T-helper 1 cell (primary cell): ENCODE measurements at places on chromosomes 5 and 9.

GRCh38 chr5:150263801-150264621 is 25.6 kb downstream of the CAMK2A start:
- DNase-seq: no peak

GRCh38 chr5:28766565-28767158 is 1728.3 kb upstream of the CDH9 start:
- no peak for DNase-seq

GRCh38 chr5:64836190-64836755 is 67.5 kb downstream of the CWC27 start:
- no peak for DNase-seq

GRCh38 chr9:108963459-108964143 is 29.4 kb downstream of the ABITRAM start:
- no peak for DNase-seq

GRCh38 chr9:120693700-120694008 is 20.6 kb downstream of the MEGF9 start:
- DNase-seq: no peak

GRCh38 chr5:103469288-103470040 is 93.1 kb downstream of the NUDT12 start:
- DNase-seq: no peak

DNA sequence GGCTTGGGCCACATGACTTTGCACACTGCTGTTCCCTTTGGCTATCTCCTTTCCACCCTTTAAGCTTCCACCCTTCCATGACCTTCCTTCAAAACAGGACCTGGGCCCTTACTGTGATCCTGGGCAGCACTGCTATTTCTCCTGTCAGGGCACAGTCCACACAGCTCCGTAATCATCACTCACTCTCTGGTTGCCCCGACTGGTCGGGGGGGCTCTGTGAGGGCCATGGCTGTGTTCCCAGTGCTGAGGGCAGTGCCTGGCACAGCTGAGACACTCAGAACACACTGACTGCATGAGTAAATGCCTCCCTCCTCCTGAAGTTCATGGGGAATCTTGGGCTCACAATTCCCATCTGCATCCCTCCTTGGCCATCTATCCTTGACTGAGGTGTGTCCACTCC is 12.2 kb downstream of the TRAF1 start:
- DNase-seq: no peak

GRCh38 chr9:71032779-71033178 is 88.6 kb downstream of the TRPM3 start:
- DNase-seq: no peak

GRCh38 chr9:35867538-35867937 is 2.7 kb downstream of the OR13J1 start:
- DNase-seq: no peak

DNA sequence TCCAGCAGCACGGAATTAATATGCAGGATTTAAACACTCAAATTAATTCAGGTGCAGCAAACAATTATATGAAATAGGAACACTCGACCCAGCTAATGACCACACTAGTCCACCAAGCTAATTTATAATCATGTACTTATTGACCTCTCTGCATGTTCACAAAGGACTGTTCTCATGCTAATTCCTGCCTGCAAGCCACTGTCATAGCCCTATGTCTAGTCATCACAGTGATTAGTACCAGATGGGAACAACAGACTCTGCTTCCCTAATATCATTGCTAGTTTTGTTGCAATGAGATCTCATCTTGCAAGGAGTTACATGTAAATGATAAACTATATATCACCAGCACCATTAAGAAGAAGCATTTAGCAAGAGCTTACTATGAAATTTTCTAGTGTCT is 553.0 kb upstream of the GRAMD2B start:
- no peak for DNase-seq

DNA sequence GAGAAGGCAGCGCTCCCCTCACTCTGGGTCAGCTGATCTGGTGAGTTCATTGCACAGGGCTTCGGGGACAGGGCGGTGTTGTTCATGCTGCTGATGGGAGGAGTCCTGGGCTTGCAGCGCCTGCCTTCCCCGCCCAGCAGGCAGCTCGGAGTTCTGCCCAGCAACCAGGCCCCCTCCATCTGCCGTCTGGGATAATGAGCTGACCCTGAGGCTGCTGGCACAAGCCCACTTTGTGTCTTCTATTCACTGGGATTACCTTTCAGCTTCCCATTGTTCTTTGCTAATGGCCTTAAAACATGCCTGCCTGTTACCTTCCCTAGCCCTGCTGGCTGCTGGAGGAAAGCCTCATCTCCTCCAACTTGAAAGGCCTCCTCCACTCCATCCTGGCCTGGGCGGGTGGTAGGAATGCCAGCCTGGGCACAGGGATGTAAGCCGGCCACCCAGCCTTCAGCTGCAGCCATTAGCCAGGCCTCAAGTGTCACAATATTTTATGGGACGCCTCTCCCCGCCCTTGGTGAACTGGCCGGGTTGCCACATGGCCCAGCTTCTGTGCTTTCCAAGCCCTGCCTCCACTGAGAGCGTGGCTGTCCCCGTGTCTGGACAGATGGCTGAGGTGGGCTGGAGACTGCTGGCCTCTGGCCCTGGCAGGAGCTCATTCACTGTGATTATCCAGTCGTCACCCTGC is 70.4 kb downstream of the GADD45G start:
- DNase-seq: no peak

- DNase-seq: no peak
These were observed 1051.5 kb upstream of the C9orf72 start for GRCh38 chr9:28624771-28625170.

GRCh38 chr9:126470241-126470993 is 143.3 kb upstream of the LMX1B start:
- no peak for DNase-seq

DNA sequence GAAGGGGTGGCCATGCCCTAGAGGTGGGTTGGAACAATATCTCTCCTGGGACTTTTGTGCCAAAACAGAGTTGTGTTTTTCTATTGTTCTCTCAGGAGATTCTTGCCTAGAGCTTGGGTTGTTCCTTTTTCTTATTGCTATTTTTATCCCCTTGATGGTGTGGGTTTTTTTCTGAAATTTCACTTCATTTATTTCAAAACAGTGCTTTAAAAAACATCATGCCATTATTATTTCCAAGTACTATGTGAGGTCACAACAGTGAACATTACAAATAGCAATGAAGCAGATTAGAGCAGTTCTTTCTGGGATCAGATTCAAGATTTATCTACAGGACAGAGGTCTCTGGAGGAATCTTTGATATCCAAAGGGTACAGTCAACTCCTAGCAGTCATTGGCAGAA is 76.6 kb downstream of the ACTBL2 start:
- no peak for DNase-seq

- DNase-seq: no peak
These were observed 5.9 kb upstream of the GAS1 start for GRCh38 chr9:86953181-86953580.

GRCh38 chr9:125544484-125544883 is 162.5 kb downstream of the MAPKAP1 start:
- DNase-seq: no peak

- DNase-seq: no peak
These were observed 173.7 kb upstream of the DAPK1 start for GRCh38 chr9:87323928-87324327.

GRCh38 chr5:40479939-40480338 is 199.8 kb upstream of the PTGER4 start:
- no peak for DNase-seq

GRCh38 chr5:153223376-153223775 is 267.1 kb upstream of the GRIA1 start:
- no peak for DNase-seq

GRCh38 chr9:75993434-75993833 is 103.0 kb downstream of the PCSK5 start:
- no peak for DNase-seq

DNA sequence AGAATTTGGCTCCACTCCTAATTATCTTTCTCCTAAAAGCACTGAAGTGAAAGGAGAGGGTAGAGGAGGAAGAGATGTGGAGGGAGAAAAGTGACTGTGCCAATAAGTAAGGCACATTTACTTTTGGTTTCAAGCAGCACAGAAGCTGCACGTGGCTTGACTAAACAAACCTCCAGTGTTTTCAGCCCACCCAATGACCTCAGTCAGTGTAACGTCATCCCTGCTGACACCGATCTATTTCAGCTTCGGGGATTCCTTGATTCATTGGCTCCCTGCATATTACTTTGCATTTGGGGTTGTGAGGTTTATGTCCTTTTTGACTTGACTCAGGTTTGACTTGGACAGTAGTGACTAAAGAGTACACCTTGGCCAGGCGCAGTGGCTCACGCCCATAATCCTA is 35.6 kb upstream of the NIM1K start:
- no peak for DNase-seq

GRCh38 chr9:87497604-87498045 is at the start of gene DAPK1:
DAPK1 (plus strand) TSS chr9:87497867; CDS start chr9:87499078, 1,211 bp downstream.
- DNase-seq: no peak

DNA sequence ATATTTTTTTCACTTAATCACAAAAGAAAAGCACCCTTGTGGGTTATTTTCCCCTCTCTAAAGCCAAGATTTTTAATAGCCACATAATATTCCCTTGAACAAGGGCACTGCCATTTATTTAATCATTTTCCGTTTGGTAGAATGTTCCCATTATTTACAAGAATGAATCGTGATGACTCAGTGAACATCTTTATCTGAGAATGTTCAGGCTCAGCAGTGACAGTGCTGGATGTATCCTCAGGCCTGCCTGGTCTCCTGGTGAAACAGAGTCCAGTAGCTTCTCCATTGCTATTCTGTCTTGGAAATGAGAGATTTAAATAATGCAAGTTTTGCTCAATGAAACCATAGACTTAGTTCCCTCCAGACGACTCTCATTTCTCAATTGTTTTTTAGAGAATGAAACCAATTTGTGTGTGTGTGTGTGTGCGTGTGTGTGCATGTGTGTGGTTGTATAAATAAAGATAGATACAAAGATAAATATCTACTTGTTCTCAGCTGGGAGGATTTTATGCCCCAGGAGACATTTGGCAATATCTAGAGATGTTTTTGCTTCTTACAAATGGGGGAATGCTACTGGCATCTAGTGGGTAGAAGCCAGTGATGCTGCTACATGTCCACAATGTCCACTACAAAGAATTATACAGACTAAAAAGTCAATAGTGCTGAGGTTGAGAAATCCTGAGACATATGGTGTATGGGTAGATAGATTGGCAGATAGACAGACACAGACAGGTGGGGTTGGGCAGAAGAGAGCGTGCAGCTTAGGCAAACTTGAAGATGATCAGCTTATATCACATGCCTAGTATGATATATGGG is 55.0 kb downstream of the PAPPA start:
- DNase-seq: no peak

GRCh38 chr5:175681968-175682340 is 24.1 kb downstream of the HRH2 start:
- DNase-seq: no peak

DNA sequence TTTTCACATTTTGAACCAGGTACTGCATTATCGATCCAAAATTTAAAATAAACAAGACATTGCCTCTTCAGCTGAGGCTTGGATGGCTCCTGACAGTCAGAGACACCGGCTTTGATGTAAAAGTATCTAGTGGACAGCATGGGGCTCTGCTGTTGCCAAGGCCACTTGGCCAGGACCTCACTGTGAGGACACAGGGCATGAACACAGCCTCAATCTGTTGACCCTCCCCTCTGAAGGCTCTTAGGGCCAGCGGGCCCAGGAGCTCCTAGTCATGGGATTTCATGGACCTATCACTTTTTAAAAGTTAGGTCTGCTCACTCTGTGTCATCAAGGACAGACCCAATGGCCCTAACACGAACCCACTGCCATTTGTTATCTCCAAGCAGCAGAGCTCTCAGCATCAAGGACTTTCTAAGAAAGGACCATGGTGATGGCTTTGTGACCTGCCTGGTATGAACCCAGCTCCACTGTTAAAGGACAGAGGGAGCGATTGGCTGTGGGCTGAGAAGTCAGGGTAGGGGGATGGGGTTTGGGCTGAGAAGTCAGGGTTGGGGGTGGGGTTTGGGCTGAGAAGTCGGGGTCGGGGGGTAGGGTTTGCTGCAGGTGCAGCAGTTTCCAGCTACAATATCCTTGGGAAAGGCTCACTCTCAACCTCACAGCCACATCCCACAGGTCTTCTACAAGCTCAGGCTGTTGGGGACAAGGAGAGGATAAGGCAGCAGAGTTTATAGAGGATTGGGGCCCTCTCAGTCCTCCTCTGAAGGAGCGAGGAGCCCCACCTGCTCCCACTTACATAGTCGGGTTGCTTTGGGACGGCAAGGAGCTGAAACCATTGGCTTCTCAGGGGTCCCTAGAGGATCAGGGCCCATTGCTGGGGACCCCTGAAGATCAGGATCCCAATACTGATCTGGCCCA is 146.8 kb downstream of the BARX1 start:
- DNase-seq: no peak

DNA sequence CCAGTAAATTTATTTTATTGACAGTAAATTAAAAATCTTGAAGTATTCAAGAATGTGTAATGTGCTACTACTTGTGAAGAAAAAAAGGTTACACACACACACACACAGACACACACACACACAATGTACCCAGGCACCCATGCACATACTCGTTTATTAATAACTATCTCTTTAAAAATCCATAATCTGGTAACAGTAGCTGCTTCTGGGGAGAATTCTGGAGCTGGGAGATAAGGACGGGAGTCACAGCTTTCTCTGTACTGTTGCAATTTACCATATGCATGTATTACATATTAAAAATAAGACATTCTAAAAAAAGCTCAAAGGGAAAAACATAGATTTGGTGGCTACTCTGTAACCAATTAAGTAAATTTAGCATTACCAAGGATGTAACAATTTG is 7.9 kb upstream of the C1QTNF2 start:
- no peak for DNase-seq

DNA sequence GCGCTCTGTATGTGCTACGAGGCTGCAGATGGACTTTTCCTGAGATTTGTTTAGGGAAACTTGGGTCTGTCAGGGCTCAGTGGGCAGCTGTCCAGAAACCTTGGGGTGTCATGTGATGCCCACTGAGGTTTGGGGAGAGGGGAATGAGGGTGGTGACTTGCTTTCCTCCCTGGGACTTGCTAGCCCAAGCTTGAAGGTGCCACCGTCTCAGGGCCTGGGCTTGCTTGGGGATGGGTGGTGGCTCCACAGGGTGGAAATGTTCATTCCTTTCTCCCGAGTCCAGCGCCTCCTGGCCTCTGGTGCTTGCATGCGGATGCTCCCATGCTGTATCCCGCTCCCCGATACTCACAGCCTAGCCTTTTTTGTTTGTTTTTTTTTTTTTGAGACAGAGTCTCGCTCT is 33.3 kb downstream of the ZNF618 start:
- DNase-seq: no peak

DNA sequence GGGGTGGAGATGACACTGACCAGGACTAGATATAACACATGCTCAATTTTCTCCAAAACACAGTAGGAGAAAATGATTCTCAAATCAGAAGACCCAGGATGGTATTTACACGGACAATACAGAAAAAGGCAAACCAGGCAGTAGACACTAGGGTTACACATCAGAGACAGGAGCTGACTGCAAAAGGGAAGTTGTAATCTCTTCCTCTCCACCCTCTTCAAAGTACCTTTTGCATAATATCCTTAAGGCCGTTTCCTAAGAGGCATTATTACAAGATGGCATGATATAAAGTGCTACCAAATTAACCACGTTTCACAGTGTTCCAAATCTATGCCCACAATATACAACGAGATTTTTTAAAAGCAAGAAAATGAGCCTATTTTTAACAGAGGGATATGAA is 39.2 kb downstream of the YIPF5 start:
- DNase-seq: no peak

- DNase-seq: no peak
These were observed 76.8 kb downstream of the LMX1B start for GRCh38 chr9:126690431-126691051.

- no peak for DNase-seq
These were observed 167.8 kb downstream of the DOCK2 start for GRCh38 chr5:169804861-169805260.

- DNase-seq: peak; percentile 76
These were observed 44.4 kb upstream of the ANKDD1B start for GRCh38 chr5:75566710-75567309.

GRCh38 chr5:151612689-151613427 is 21.7 kb upstream of the FAT2 start:
- no peak for DNase-seq
